ENCODE measurements at places on chromosomes 5 and 9. TPM values are rescaled to one million over a fixed set of nuclear protein-coding genes. Genes with fewer than 3 reads are reported as not detected.

- DNase-seq = peak; percentile 72
These were observed 76.0 kb downstream of the CEMIP2 start for GRCh38 chr9:71692337-71692736.

DNA sequence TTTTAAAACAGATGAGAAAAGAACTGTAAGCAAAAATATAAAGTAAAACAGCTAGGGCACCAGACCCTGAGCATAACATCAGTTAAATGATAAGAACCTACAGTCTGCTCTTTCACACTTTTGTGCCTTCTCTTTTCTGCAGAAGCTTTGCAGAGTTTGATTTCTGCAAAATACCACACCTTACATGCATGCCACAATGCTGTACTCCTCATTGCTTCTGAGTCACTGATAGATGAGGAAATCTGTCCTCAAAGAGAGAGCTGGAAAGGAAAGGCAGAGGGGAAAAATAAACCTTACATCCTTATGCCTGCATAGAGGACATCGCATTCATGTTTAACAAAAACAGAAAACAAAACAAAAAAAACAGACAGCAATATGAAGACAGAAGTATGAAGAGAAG, 142.9 kb downstream of the ATPSCKMT start:
- DNase-seq = no peak

DNA sequence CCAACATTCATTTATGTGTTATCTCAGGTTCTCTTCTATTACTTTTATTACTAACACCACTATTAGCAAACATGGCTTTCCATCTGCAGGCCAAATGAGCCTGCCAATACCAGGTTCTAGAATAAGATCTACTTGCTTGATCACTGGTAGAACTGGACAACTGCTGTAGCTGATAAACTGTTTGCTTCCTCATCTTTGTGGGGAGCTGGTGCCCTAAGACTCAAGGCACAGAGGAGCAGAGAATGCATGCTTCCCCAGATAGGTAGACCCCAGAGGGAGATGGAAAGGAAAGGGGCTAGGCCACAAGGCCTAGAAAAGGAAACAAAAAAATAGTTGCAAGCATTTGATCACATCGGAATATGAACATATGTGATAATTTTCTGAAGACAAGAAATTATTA, 30.7 kb upstream of the AUH start:
- no peak for DNase-seq

Gene IFNA2
- not detected for total RNA-seq

DNA sequence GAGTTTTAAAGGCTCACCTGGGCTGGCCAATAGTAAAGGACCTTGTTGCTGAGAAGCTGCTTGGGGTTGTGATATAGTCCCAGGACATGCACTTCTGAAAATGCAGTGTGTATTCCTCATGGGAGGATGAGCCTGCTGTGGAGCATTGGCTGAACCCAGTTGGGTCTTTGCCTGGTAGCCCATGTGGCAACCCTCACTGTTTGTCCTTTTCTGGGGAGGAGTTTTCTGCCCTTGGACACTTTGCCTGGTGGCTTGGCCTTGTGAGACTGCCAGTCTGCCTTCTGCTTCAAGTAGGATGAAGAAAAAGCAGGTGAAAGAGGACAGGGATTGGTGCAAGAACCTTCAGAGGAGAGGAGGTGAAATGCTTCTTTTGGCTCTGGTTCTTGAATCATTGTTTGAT, 4.0 kb downstream of the TENT4A start:
- DNase-seq = no peak
